ENCODE measurements at places on chromosomes 12 and 14.

DNA sequence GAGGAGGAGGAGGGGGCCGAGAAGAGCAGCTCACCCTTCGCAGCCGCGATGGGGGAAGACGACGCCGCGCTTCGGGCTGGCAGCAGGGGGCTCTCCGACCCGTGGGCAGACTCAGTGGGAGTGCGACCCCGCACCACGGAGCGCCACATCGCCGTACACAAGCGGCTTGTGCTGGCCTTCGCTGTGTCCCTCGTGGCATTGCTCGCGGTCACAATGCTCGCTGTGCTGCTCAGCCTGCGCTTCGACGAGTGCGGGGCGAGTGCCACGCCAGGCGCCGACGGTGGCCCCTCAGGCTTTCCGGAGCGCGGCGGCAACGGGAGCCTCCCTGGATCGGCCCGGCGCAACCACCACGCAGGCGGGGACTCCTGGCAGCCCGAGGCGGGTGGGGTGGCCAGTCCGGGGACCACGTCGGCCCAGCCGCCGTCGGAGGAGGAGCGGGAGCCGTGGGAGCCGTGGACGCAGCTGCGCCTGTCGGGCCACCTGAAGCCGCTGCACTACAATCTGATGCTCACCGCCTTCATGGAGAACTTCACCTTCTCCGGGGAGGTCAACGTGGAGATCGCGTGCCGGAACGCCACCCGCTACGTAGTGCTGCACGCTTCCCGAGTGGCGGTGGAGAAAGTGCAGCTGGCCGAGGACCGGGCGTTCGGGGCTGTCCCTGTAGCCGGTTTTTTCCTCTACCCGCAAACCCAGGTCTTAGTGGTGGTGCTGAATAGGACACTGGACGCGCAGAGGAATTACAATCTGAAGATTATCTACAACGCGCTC lies 745 bp downstream of the TRHDE start:
- DNase-seq, result no peak

GRCh38 chr14:51548187-51548586 lies 103.5 kb upstream of the FRMD6 start:
- DNase-seq, result no peak

DNA sequence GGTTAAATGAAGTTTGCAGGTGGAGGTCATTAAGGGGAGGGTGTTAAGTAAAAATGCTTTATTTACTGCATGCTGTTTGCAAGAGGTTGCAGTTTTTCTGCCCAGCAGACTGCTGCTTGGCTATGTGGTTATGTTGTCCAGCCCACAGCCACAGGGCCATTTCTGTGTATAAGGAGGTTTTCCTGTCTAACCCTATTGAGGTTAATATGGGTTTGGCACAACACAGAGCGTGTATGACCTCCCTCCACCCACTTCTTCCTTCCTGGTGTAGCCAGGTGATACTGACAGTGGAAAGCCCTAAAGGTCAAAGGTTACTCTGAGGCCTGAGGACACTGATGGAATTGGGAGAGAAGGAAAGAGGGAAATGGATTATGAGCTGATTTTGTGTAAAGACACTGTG lies 253.7 kb upstream of the PWP1 start:
- DNase-seq, result no peak

DNA sequence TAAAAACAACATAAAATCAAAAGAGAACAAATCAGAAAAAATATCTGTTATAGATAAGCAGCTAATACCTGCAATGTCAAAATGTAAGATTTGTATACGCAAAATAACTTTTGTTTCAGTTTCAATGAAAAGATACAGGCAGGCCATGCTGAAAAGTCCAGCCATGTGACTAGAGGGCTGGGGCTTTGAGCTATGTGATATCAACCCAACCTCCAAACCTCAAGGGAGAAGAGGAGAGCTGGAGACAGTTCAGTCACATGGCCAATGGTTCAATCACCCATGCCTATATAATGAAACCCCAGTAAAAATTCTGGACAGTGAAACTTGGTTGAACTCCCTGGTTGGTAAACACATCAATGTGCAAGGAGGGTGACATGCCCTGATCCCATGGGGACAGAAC lies 5.3 kb downstream of the COX16 start:
- no peak for DNase-seq

DNA sequence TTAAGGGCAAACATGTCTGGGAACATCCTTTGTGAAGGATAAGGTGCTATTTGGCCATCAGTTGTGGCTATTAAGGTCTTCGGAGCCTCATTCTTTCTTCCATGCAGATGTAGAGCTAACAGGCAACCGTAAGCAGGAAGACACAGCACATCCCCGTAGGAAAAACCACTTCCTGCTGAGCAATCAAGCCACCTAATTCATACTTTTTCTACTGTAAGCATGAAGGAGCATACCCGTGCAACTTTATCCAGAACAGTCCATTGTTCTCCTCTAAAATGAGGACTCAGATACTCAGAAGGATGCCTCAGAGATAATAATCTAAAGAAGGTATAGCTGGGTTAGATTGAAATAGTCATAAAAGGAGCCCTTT lies 232.0 kb downstream of the PPM1H start:
- DNase-seq, result no peak

GRCh38 chr14:102938191-102938590 lies 15.7 kb downstream of the AMN start:
- DNase-seq, result no peak

DNA sequence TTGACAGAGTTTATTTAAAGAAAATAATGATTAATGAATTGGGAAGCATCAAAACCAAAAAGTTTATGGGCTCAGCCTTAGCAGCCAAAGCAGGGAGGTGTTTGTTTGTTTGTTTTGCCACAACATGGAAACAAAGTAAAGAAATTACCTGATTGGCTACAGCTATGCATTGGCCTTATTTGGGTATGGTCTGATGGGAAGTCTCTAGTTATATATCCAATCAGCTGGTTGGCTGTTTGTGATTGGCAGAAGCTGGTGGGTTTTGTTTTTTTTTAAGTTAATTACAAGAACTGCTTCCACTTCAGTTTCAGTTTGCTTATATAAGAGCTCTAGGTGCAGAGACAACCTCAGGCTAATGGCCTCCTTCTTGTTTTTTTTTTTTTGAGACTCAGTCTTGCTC lies 4.6 kb upstream of the LEMD3 start:
- no peak for DNase-seq

DNA sequence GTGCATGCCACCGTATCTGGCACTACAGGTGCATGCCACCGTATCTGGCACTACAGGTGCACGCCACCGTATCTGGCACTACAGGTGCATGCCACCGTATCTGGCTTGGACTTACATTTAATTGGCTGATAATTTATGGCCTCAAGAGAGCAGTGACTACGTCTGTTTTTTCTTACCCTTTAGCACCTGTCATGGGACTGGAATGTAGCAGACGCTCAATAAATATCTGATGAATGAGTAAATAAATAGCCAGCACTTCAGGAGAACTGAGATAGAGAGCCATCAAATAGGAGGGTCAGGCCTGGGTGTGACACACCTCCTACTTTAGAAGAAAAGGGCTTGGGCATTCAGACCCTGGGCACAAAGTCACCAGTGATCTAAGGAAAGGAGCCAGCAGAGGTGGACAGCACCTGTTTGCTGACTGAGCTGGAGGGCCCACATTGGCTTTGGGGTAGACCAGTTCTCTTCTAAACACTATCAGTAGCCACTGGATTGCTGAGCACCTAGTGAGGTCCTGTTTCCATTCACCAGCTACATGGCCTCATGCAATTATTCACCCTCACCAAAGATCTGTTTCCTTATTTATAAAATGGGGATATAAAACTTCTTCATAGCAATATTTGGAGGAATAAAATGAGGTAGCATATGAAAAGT lies 50.1 kb downstream of the RFX4 start:
- no peak for DNase-seq

DNA sequence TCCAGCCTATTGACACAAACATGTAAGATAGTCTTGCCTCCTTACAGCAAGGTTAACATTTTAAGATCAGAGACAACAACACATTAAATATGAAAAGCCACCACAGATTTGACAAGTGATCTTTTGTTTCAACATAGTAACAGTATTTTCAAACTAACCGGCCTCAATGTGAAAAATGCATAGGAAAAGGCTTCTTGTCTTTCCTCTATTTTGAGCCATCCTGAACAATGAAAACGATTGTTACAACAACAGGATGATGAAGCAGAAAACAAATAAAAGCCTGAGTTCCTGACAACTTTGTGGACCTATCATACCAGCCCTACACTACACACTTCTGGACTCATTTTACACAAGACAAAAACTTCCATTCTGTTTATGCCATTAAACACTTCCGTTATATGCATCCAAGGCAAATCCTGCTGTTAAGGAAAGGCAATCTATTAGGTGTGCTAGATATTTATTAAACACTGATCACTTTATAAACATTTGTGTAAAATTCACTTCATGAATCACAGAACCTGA lies 37.3 kb downstream of the BAZ1A start:
- DNase-seq, result no peak

- no peak for DNase-seq
These were observed 7.7 kb downstream of the ANKRD33 start for GRCh38 chr12:51895378-51896135.

DNA sequence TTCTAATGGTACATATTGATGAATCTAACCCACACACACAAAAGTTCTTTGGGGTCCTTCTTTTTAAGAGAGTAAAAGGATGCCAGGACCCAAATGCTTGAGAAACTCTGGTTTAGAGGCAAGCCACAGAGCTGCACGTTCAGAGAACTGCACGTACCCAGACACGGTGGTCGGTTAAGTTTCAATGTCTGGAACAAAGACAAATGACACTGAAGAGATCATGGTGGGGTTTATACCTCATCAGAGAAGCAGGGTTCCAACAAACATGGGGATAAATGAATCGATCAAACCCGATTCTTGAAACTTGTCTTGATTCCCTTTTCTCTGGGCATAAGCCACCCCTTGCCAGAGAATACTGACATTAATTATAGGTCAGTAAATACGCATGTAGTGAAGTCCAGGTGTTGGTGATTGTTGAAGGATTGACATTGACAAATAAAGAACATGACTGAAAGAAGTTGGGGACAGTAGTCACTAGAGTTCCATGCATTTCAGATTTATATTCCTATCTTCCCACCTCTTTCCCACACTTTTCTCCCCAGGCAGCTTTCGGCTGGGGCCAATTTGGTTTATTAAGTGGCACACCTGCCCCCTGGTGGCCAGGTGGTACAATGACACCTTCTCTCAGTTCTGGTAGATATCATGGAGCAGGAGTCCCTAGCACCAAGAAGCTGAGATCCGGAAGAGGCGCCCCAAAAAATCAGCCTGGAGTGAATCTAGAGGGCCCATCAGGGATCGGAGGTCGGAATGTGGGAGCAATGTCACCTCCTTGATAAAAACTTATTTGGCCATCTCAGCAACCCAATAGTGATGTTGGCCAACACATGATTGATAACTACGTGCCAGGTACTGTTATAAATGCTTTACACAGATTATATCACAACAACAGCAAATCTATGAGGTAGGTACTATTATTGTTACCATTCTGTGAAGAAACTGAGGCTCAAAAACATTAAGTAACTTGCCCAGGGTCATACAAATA lies 17.8 kb upstream of the HDAC7 start:
- DNase-seq, result peak; percentile 84

DNA sequence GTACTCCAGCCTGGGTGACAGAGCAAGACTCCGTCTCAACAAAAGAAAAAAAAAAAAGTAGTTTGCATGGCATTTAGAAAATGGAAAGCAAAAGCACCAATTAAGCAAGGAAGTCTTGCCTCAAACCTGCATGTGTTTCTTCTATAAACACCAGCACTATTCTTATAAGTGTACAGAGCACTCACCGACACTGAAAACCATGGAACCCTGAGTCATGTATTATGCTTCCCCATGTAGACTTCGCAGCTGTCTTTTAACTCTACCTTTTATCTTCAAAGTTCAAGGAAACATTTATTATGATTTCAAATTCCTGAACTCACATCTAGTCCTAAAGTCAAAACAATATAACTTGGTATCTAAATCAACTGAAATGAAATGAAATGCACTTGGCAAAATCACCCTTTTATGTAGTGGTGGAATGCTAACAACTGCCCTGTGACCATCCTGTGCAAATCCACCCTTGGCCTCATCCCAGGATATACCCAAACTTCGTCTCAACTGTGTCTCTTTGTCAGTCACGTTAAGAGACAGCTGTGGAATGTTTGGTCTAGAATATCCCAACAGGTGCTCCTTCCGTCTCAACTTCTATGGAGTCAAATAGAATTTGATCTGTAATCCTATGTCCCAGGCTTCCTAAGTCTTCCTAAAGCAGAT lies 4.8 kb downstream of the BCAT1 start:
- DNase-seq, result no peak

- DNase-seq, result no peak
These were observed 1.0 kb downstream of the SMARCC2 start for GRCh38 chr12:56188131-56188777.

DNA sequence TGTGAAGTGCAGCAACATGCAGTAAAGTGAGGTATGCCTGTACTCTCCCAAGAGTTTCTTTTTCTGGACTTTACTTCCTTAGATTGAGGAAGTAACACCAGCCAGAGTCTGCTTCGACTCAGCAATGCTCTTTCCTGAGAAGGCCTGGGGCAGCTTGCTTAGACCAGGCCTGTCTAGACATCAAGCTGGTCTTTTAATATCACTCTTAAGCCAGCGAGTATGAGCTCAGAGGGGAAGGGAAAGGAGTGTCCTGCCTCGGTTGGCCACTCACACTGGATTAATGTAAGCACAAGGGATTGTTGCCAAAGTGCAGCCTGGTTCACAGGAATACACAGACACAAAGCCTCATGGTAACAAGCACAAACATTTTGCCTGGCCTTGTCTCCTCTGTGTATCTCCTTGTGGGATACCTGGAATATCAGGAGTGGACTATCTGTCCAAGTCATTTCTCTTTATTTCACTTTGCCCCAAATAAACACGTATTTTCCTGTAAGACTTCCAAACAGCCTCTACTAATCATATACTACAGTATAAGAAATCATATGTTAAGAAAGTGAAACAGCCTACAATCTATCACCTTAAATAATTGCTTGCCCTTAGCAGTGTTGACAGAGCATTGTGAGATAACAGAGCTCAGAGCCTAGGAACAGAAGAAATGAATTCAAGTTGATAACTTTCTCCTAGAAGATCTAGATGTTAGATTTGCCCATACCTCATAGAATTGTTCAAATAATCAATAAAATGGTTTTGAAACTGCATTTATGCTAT lies 121.2 kb upstream of the DAAM1 start:
- no peak for DNase-seq

DNA sequence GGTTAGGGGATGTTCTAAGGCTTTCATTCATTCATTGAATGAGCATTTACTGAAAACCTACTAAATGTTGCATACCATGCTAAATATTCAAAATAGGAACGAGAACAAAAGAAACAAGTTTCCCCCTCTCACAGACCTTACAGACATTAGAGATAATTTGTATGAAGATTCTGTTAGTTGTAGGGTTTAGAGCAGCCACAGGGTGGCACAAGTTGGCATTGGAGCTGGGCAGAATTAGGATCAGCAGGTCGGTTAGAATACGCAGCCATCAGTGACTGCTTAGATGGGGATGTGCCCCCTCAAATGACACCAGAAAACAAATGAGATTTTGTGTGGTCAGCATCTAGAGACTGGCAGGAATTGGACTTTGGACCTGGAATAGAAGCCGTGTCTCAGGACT lies 166.3 kb upstream of the DAAM1 start:
- no peak for DNase-seq

All from RWPE1 (cell line).